Hepatocyte (in vitro differentiated cells): ENCODE measurements at places on chromosomes 7 and 10. TPM values are rescaled to one million over a fixed set of nuclear protein-coding genes. Genes with fewer than 3 reads are reported as not detected.
A peak's percentile ranks its signal among the peaks of the same experiment; 100 is the strongest.

- DNase-seq: no peak
- H3K4me3 ChIP-seq: no peak overlapping the region
- no peaks in the 10 kb centered on the region for H3K4me1 ChIP-seq
- no peak overlapping the region for H3K27ac ChIP-seq
- no peaks in the 10 kb centered on the region for H3K36me3 ChIP-seq
- H3K27me3 ChIP-seq: no peaks in the 10 kb centered on the region
Observed at GRCh38 chr7:55975988-55976633, 11.7 kb downstream of the NIPSNAP2 start.

DNA sequence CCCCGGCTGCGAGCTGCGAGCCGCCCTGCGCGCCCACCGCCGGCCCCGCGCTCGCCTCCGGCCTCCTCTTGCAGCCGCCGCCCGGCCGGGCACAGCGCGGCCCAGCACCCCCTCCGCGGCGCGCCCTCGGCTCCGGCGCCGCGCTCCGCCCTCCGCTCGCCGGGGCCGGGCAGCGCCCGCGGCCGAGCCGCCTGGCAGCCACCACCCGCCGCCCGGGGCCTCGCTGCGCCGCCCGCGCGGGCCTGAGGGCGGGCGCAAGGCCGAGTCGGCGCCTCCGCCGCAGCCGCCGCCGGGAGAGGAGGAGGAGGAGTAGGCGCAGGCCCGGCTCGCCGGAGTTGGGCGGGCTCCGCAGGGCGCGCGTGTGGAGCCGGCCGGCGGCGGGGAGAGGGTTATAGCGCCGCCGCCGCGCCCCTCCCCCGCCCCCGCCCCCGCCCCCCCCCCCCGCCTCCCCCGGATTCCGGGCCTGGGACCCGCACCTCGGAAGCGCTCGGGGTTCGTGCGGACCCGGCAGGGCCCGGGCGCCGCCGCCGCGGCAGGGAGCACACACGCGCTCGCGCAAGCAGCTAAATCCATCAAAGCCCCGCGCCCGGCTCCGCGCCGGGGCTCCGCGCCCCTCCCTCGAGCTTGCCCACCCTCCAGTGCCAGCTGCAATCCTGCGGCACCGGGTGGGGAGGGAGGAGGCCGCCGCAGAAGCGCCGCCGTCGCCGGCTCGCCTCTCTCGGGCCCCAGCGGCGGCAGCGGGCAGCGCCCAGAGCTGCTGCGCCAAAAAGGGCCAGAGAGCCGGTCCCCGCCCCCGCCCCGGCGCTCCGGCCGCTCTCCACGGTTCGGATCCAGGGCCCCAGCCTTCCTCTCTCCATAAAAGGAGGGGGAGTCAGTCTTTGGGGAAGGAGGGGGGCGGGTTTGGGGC lies at the start of gene PDGFA:
PDGFA (minus strand) TSS at position 363 of the 907 bp plus-strand sequence. CDS start 845 bp downstream, outside the sequence.
- peak within 1 kb of the TSS; percentile 98 for H3K27ac ChIP-seq
- H3K4me3 ChIP-seq: peak within 1 kb of the TSS; percentile 99
- H3K4me1 ChIP-seq: peaks cover 41% of the 10 kb centered on the region
- DNase-seq: peak; percentile 85

GRCh38 chr7:9939176-9939575 lies 1034.5 kb upstream of the PHF14 start:
- no peaks in the 10 kb centered on the region for H3K4me1 ChIP-seq
- no peaks in the 10 kb centered on the region for H3K36me3 ChIP-seq
- H3K27me3 ChIP-seq: no peaks in the 10 kb centered on the region
- no peak overlapping the region for H3K4me3 ChIP-seq
- DNase-seq: no peak
- no peak overlapping the region for H3K27ac ChIP-seq

DNA sequence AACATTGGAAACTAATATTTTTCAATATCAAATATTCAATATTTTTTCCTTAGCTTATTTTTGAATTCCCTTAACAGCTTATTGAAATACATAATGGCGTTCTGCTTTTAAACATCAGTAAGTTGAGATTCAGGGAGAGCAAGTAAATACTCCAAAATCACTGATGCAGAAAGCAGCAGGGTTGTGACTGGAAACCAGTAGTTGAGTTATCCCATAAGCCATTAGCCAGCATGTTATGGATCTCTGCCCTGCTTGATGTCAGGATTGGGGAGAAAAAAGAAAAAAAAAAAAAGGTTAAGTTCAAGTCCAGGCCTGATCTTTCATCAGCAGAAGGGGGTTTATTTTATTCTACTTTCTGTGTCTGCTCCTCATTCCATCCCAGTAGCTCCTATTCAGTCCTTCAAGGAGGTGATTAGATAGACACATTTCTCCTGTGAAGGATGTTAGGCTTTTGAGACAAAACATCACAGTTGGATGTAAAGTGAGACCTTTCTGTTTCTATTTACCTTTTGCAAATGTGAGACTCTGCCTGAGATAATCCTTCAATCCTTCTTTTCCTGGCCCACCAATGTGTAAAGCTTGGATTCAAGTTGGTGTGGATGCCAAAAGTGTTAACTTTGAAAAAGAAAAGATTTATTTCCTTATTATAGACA lies 110.9 kb upstream of the HDAC9 start:
- H3K27me3 ChIP-seq: no peaks in the 10 kb centered on the region
- no peak overlapping the region for H3K27ac ChIP-seq
- no peak for DNase-seq
- no peak overlapping the region for H3K4me3 ChIP-seq

DNA sequence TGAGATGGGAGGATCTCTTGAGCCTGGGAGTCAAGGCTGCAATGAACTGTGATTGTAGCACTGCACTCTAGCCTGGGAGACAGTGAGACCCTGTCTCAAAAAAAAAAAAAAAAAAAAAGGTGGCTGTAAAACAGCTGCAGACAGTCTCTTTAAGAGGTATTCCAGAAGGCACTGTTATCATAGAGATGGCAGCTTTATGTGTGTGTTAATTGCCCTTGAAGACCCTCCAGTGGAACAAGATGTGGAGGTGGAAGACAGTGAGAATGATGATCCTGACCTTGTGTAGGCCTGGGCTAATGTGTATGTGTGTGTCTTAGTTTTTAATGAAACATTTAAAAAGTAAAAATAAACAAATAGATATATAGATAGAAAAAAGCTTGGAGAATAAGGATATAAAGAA lies 66.0 kb downstream of the ZNF487 start:
- H3K4me3 ChIP-seq: no peak overlapping the region
- H3K27me3 ChIP-seq: no peaks in the 10 kb centered on the region
- H3K36me3 ChIP-seq: no peaks in the 10 kb centered on the region
- no peak overlapping the region for H3K27ac ChIP-seq
- no peak for DNase-seq

DNA sequence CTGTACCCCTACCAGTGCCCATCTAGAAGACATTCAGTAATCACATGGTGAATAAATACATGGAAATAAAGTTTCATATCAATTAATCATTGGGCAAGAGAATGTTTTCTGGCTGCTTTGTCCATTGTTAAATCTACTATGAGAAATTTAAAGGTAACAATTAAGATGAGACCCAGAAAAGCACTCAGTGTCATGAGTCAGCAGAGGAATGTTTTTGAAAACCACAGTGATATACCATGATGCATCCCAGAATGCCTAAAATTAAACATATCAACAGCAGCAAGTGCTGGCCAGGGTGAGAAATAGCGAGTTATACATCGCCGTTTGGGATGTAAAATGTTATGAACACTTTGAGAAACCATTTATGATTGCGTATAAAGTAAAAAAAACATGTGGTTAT lies 825.3 kb upstream of the C7orf33 start:
- no peaks in the 10 kb centered on the region for H3K36me3 ChIP-seq
- DNase-seq: no peak
- H3K27me3 ChIP-seq: no peaks in the 10 kb centered on the region
- no peak overlapping the region for H3K4me3 ChIP-seq
- H3K27ac ChIP-seq: no peak overlapping the region

DNA sequence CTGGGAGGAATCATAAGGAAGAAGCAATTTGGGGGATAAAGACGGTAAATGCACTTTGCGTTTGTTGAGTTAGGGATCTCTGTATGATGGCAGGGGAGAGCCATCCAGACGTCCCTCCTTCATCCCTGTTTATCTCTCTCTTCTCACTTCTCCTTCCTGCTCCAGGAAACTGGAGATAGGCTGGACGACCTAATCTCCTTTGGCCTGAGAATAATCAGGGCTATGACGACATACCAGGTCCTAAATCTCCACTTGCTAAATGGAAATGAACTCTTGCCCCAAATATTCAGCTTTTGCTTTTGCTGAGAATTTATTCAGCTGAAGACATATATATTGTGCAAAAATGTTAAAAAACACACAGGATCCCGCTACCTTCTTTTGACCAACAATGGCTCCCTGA lies 182.9 kb upstream of the INHBA start:
- H3K4me1 ChIP-seq: peaks cover 22% of the 10 kb centered on the region
- no peaks in the 10 kb centered on the region for H3K27me3 ChIP-seq
- DNase-seq: no peak

DNA sequence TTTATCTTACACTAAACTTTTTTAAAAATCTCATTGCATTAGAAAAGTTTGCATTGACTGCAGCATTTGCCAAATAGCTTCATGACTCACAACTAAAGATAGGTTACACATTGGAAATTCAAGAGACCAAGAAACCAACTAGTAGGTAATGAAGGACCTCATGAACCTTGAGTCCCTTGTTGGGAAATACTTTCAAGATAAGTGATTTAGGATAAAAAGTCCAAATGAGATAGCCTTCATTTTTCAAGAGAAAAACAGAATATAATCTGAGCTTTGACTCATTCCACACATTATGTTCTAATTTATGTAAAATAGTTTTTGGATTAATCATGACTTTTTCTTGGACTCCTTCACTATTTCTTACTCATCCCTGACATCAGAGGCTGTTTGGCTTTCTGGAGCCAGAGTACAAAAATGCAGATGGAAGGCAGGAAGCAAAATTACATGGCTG lies 13.1 kb upstream of the LIPF start:
- DNase-seq: peak; percentile 11

GRCh38 chr7:41927380-41927779 lies 224.5 kb upstream of the INHBA start:
- no peaks in the 10 kb centered on the region for H3K27me3 ChIP-seq
- no peaks in the 10 kb centered on the region for H3K4me1 ChIP-seq
- no peak overlapping the region for H3K4me3 ChIP-seq
- no peak overlapping the region for H3K27ac ChIP-seq

- DNase-seq: peak; percentile 7
- H3K27me3 ChIP-seq: no peaks in the 10 kb centered on the region
- no peak overlapping the region for H3K4me3 ChIP-seq
- H3K36me3 ChIP-seq: no peaks in the 10 kb centered on the region
- no peak overlapping the region for H3K27ac ChIP-seq
Observed at GRCh38 chr10:59508296-59508695, 145.9 kb upstream of the FAM13C start.

GRCh38 chr7:105655500-105656380 lies 74.4 kb upstream of the EFCAB10 start:
- no peaks in the 10 kb centered on the region for H3K27me3 ChIP-seq
- no peak overlapping the region for H3K27ac ChIP-seq
- no peaks in the 10 kb centered on the region for H3K36me3 ChIP-seq
- no peak overlapping the region for H3K4me3 ChIP-seq
- DNase-seq: peak; percentile 52
- H3K4me1 ChIP-seq: peaks cover 12% of the 10 kb centered on the region

GRCh38 chr7:93133005-93133404 lies 15.2 kb downstream of the SAMD9L start:
- no peaks in the 10 kb centered on the region for H3K27me3 ChIP-seq
- H3K4me1 ChIP-seq: no peaks in the 10 kb centered on the region
- no peak overlapping the region for H3K4me3 ChIP-seq
- no peak overlapping the region for H3K27ac ChIP-seq
- no peak for DNase-seq

- H3K4me3 ChIP-seq: no peak overlapping the region
- peaks cover 4% of the 10 kb centered on the region for H3K4me1 ChIP-seq
- DNase-seq: no peak
- no peak overlapping the region for H3K27ac ChIP-seq
- no peaks in the 10 kb centered on the region for H3K27me3 ChIP-seq
- no peaks in the 10 kb centered on the region for H3K36me3 ChIP-seq
Observed at GRCh38 chr10:787933-788651, 98.6 kb upstream of the DIP2C start.

DNA sequence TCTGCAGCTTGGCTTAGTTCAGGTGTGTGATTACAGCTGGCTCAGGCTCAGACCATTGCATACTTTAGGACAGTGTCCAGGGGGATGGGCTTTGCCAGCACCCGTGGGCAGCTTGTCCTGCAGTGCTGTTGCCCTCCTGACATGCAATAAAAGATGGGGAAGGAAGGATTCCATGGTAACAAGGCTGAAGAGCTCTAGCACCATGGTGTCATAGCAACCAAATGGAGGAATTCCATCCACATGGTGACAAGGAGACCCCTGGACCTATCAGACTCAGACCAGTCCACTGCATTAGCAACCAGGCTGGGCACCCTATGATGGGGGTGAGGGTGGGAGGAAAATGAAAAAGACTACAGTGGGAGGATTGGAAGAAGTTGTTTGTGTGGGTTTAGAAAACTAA lies 49.9 kb downstream of the SORCS3 start:
- DNase-seq: no peak
- no peak overlapping the region for H3K27ac ChIP-seq
- H3K4me1 ChIP-seq: no peaks in the 10 kb centered on the region
- no peak overlapping the region for H3K4me3 ChIP-seq
- H3K36me3 ChIP-seq: no peaks in the 10 kb centered on the region
- peaks cover 27% of the 10 kb centered on the region for H3K27me3 ChIP-seq

DNA sequence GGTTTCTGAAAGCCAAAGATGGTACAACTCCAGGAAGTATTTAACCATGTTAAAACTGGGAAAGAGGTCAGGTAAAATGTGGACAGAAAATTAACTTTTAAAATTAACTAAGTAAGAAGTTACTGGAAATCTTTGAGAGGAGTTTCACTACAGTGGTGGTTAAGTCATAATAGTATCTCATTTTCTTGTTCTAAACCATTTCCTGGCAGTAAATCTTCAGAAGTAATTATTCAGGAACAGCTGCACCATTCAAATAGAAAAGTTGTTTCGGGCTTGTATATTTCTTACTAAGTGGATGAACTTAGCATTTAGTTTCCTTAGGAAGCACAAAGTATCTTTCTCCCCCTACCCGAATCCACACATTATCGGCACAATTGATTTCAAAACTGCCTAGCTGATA lies 27.1 kb downstream of the COPG2 start:
- H3K4me3 ChIP-seq: no peak overlapping the region
- H3K27me3 ChIP-seq: no peaks in the 10 kb centered on the region
- H3K27ac ChIP-seq: no peak overlapping the region
- H3K4me1 ChIP-seq: no peaks in the 10 kb centered on the region
- no peak for DNase-seq
- H3K36me3 ChIP-seq: no peaks in the 10 kb centered on the region

- no peaks in the 10 kb centered on the region for H3K27me3 ChIP-seq
- no peak overlapping the region for H3K4me3 ChIP-seq
- H3K27ac ChIP-seq: peak overlapping the region; percentile 91
- H3K4me1 ChIP-seq: peaks cover 21% of the 10 kb centered on the region
Observed at GRCh38 chr7:55119571-55119970, 100.8 kb downstream of the EGFR start.

ANKRD26 gene
- total RNA-seq: 8.7 and 9.1 TPM in 2 replicates

ZPBP gene
- total RNA-seq: not detected in 2 replicates

CHN2 gene
- 8.7 and 20.7 TPM in 2 replicates for total RNA-seq

ENKUR gene
- 1.4 and 3.1 TPM in 2 replicates for total RNA-seq

HOXA1 gene
- total RNA-seq: 0.12 and 0.30 TPM in 2 replicates

METTL27 gene
- 1.6 and 2.6 TPM in 2 replicates for total RNA-seq

NOC3L gene
- 18.8 and 20.5 TPM in 2 replicates for total RNA-seq

HOXA11 gene
- 6.4 and 9.6 TPM in 2 replicates for total RNA-seq

AGMO gene
- total RNA-seq: 7.3 and 8.0 TPM in 2 replicates

ZNF503 gene
- 17.6 and 19.6 TPM in 2 replicates for total RNA-seq

NUTM2E gene
- 0.37 TPM in 1 of 2 replicates, not detected in the other for total RNA-seq
